Kidney (tissue), 22 donors: ENCODE measurements at places on chromosomes 4 and X. TPM values are rescaled to one million over a fixed set of nuclear protein-coding genes. Genes with fewer than 3 reads are reported as not detected.
A peak's percentile ranks its signal among the peaks of the same experiment; 100 is the strongest.

The DCAF12L2 gene
- 0.28 TPM for polyA plus RNA-seq

The VEGFC gene
- 6.6 TPM for polyA plus RNA-seq

The HPGD gene
- 42.5 TPM for polyA plus RNA-seq

The PWWP3B gene
- polyA plus RNA-seq = 2.0 TPM

The FAM241A gene
- polyA plus RNA-seq = 1.9 TPM

The CXorf38 gene
- polyA plus RNA-seq = 6.3 TPM

The CLCN4 gene
- polyA plus RNA-seq = 2.4 TPM

The TMPRSS11D gene
- polyA plus RNA-seq = not detected

The JAKMIP1 gene
- not detected for polyA plus RNA-seq

The PCDH18 gene
- polyA plus RNA-seq = 2.2 TPM

The CTAG1B gene
- polyA plus RNA-seq = not detected

The ADH4 gene
- 0.52 TPM for polyA plus RNA-seq

The DGAT2L6 gene
- not detected for polyA plus RNA-seq

The PSAPL1 gene
- polyA plus RNA-seq = not detected

DNA sequence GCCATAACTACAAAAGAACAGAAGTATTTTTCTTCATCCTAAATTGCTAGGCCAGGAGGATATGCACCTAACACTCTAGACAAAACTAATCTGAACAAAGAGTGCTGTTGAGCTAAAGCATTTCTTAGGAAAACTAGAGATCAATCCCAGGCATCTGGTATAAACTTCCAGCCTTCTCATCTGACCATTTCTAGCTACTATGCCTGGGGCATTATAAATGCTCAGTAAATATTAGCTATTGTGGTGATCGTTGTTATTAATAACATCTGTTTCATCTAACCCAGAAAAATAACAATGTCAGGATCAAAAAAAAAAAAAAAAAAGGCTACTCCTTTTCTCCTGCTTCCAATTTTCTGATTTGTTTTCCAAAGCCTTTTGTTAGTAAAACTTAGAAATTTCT is 7.7 kb upstream of the SLC10A6 start:
- DNase-seq = no peak

DNA sequence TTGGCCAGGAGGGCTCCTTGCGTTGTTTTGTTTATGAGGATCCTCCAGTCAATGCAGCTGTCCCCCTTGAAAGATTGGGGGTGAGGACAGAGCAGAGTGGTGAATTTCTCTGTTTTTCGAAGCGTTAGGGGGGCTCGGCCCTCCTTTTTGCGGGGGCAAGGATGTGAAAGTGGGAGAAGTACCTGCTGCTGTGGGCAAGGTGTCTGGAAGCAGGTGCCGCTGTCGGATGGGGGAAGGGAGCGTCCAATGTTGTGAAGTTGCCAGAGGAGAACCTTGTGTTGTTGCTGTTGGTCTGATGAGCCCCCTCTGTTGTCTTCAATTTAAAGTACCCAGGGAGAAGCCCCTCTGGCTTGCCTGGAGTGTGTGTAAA is 613 bp downstream of the GLRB start:
- peak; percentile 49 for DNase-seq

DNA sequence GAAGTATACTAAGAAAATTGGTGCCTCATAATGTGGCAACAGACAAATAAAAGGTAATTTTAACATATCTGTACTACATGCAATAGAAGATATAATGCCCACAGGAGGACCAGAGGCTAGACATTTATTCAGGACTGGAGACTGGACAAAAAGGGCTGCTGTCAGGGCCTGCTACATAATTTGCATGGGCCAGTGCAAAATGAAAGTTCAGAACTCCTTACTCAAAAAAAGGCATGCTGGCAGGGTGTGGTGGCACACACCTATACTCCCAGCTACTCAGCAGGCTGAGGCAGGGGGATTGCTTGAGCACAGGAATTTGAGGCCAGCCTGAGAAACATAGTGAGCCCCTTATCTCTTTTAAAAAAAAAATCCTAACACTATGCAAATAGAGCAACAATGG is 12.4 kb upstream of the MAOA start:
- no peak for DNase-seq

GRCh38 chrX:17521871-17522693 is 147.1 kb downstream of the NHS start:
- DNase-seq = peak; percentile 54

DNA sequence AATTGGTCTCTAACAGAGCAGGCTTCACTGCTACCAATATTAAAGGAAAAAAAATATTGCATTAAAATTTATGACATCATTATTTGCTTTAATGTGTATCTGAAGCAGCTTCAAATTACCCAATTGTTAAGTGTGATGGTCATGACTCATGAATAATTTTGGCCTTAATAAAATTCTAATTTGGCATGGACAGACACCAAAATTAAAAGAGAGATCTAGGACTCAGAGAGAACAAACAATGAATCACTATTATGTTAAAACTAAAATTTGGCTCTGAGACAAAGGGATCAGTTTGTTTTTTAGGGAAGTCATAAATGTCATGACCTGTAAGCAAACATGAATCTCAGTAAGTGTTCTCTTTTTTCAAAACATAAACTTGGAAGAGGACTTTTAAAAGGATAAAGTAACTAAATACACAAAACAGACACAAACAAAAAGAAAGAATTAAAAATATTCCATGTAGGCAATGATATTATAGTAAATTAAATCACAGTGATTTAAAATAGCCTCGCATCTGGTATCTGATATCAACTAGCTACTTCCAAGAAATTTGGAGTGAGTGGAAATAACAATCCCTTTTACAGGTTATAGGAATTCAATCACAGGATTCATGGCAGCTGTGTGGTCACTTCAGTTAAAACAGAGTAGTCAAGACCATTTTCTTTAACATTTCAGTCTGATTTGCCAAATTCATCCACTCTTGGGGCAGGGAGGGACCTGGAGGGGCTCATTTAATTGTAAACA is 11.6 kb downstream of the VEGFC start:
- DNase-seq = no peak

DNA sequence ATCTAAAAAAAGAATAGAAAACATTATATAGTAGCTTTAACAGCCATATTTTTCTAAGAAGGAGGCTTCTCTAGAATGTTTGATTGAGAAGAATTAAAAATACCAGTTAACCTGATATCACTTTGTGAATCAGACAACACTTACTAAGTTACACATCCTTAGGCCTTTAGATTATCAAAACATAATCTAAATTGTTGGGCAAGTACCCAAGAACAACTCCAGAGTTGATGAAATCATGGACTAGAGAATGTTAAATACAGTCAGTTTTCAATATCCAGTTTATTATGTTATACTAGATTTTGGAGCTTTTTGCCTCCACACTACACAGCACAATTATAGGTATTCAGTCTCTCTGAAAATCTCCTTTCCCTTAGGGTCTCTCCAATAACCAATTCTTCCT is 39.6 kb downstream of the ARL13A start:
- no peak for DNase-seq

DNA sequence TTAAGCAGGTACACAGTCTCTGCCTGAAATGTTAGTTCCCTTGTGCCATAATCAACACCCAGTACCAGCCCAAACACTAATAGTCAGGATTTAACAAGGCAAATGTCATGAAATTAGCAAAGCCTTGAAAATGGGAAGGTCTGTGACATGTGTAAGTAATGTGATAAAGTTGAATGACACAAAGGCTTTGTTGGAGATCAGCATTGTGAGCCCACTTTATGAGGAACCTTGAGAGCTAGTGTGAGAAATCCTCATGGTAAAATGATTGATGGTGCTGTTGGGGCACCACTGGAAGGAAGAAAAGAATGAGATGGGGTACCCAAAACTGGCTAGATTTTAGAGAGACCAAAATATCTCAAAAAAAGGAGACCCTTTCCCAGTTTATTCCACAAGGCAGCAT is 3.3 kb upstream of the LIN54 start:
- DNase-seq = no peak

DNA sequence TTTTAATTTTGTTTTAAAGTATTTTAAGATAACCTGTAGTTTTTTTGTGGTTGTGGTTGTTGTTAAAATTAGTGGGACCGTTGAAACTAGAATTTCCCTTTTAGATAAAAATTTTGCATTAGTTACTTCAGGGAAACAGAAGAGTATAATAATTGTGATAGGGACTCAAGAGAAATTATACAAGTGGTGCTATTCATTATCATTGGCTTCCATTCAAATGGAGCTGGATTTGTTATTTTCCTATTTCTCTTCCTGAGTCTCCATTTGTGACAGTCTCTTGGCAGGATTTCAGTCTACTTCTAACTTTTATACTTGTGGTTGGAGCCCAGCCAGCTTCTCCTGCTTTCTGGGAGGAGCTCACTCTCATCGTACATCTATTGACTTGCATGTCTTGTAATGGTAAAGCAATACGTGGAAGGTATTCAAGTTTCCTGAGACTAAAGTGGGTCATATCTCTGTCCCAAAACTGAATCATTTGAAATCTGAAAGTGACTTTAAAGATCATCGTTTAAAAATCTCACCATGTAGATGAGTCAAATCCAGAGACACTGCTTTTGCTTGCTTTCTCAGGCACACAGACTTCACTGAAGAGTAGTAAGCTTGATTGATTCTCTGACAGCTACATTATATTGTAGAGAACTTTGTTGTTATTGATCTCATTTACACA is 155.8 kb downstream of the RPA4 start:
- no peak for DNase-seq

DNA sequence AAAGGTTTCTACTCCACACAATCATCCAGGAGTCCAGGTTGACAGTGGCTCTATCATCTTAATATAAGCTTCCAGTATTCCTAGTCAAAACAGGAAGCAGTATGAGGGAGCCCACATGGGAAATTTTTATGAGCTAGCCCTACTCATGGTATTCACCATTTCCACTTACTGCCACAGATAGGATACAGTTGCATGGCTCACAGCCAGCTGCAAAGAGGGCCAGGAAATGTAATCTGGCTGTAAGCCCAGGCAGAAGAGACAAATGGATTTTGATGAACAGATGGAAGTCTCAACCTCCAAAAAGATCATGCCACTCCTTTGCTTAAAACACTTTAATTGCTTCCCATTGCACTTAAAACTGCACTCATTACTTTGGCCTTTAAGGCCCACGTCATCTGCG is 150.6 kb downstream of the ADAMTS3 start:
- DNase-seq = no peak

- no peak for DNase-seq
These were observed 19.9 kb upstream of the CYBB start for GRCh38 chrX:37759878-37760418.

- no peak for DNase-seq
These were observed 159.6 kb downstream of the PDGFC start for GRCh38 chr4:156811963-156812362.

DNA sequence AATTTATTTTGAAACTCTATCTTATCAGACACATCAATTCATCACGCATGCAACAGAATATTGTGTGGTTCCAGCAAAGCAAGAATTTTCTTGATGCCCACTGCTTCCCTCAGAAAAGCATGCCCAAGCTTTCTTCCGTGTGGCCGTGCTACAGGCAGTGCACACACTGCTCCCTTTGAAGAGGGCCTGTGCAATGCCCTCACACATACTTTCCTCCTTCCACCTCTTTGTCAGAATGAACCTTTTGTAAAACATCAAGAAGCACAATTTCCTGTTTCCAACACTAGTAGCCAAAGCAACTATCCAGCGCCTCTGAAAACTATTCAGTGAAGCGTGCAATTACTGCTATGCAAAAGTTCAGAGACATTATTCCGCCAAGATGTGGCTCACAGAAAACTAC is 201.7 kb downstream of the NLGN4X start:
- no peak for DNase-seq

- peak; percentile 91 for DNase-seq
These were observed 35.9 kb upstream of the GRPEL1 start for GRCh38 chr4:7103607-7104365.

- no peak for DNase-seq
These were observed 71.1 kb upstream of the PHOX2B start for GRCh38 chr4:41819621-41820020.

GRCh38 chr4:151801547-151802516 is 41.0 kb upstream of the GATB start:
- no peak for DNase-seq

DNA sequence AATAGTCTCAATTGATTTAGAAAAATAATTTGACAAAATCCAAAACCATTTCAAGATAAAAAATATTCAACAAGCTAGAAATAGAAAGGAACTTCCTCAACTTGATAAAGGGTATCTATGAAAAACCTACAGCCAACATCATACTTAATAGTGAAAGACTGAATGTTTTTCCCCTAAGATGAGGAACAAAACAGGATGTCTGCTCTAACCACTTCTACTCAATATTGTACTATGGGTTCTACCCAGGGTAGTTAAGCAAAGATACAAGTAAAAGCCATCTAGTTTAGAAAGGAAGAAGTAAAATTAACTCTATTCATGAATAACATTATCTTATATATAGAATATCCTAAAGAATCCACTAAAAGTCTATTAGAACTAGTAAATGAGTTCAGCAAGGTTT is 21.5 kb upstream of the SYTL5 start:
- no peak for DNase-seq

DNA sequence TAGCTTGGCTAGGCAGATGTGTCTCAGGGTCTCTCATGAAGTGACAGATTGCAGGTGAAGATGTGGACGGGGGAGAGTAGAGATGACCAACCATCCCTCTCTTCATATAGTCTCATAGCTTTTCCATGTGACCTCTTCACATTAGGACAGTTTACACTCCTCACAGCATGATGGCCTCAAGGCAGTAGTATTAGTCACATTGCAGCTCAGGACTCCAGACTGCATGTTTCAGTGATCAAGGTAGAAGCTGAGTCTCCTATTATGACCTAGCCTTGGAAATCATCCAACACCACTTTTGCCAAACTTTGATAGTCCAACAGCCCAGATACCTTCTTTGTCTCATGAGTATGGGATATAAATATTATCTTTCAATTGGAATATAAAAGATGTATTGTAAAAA is 147.7 kb downstream of the GASK1B start:
- DNase-seq = no peak
